ENCODE measurements at places on chromosomes 13 and 19.

GRCh38 chr19:10885201-10886169, 14.1 kb downstream of the CARM1 start:
- DNase-seq = no peak

DNA sequence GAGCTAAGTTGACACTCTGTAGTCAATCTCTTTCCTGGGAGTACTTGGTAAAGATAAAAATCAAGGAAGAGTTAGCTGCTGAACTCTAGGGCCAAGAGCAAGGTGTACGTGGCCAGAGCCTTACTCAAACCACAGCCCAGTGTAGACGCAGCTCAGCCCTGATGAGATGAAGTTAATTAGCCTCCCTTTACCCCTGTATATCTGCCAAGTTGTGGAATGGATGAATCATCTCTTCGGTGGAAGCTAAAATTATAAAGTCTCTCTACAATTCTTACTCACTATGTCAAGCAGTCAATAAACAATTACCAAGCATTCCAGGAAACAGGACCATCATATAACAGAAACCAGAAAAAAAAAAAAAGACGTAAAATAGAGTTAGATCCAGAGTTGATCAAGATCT, 146.9 kb upstream of the UFM1 start:
- DNase-seq = no peak

DNA sequence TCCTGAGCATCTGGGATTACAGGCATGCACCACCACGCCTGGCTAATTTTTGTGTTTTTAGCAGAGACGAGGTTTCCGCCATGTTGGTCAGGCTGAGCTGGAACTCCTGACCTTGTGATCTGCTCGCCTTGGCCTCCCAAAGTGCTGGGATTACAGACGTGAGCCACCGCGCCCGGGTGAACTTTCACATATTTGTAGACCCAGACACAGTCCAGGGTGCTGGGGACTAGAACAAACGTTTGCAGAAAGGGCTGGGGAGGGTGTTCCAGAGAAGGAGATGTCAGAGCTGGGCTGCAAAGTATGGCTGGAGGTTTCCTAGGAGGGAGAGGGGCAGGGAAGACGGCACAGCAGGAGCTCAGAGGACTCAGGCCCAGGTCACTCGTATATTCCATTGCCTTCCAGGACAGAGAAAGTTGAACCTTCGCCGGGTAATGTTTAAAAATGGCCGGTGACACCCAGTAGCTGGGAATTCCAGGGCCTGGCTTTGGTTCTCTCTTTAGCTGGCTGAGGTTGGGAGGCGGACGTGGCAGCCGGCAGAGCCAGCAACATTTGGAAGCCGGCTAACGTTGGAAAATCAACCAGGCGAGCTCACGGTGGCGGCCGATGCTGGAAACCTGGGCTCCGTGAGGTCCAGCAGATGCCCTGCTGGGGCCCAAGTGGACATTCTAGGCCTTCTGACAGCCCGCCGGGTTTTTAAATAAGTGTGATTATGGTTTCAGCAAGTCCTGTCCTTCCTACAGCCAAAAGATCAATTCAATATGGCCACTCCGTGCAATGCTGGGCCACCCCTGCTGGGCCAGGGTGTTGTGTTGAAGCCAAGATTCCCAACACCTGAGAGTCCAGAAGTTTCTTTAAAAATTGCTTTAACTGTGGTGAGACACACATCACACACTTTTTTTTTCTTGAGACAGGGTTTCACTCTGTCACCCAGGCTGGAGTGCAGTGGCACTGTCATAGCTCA, 41.5 kb downstream of the NFIC start:
- DNase-seq = no peak

DNA sequence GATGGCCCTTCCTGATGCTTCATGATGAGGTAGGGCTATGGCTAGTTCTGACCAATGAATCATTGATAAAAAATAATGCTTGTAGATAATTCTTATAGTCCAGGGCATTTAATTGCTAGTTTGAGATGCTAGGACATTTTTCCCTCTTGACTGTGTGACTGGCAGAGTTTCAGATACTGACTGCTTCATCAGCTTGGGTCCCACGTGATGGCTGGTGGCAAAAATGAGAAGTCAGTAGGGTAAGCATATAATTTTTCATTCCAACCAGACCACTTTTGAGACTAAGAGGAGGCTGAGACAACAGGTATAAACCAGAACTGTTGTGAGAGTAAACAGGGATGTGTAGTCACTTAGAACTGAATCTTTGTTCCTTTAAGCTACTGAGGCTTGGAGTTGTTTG, 183.3 kb downstream of the HS6ST3 start:
- DNase-seq = no peak

DNA sequence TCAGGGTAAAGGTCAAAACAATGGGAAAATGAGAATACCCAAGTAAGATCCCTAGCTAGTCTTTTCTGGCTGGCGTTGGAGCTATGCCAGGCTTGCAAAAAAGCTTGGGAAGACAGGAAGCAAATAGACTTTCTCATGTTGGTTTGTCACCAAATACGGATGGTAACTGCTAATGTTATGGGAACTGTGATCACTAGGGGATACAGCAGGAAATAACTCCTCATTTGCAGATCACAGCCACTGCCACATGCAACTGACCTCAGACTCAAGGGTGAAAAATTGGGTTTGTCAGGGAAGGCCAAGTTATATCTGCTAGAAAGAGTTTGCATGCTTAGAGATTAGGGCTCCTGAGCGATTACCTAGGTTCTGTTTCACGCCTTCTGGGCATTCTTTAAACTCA, 162.9 kb downstream of the NHLRC3 start:
- DNase-seq = no peak

DNA sequence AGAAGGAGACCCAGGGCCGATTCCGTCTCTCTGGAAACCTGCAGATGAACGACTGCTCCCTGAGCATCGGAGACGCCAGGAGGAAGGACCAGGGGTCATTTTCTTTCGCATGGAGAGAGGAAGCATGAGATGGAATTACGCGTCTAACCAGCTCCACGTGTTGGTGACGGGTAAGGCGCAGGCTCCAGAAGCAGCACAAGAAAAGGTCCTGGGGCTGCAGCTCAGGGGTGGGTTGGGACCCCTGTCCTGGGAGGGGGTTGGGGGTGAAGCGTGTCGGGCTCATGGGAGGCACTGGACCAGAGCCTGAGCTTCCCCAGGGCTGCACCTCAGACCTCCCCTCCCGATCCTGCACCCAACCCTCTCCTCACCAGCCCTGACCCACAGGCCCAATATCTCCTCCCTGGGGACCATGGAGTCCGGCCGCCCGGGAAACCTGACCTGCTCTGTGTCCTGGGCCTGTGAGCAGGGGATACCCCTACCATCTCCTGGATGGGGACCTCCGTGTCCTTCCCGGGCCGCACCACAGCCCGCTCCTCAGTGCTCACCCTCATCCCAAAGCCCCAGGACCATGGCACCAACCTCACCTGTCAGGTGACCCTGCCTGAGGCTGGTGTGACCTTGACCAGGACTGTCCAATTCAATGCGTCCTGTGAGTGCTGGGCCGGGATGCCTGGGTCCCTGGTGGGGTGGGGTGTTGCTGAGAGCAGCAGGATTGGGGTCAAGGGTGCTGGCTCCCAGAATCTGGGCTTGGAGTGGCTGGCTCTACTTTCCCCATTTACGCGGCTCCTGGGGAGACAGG, 39.6 kb upstream of the CD33 start:
- DNase-seq = no peak

- DNase-seq = no peak
Measured at GRCh38 chr13:79792716-79793115, 311.8 kb downstream of the NDFIP2 start.

DNA sequence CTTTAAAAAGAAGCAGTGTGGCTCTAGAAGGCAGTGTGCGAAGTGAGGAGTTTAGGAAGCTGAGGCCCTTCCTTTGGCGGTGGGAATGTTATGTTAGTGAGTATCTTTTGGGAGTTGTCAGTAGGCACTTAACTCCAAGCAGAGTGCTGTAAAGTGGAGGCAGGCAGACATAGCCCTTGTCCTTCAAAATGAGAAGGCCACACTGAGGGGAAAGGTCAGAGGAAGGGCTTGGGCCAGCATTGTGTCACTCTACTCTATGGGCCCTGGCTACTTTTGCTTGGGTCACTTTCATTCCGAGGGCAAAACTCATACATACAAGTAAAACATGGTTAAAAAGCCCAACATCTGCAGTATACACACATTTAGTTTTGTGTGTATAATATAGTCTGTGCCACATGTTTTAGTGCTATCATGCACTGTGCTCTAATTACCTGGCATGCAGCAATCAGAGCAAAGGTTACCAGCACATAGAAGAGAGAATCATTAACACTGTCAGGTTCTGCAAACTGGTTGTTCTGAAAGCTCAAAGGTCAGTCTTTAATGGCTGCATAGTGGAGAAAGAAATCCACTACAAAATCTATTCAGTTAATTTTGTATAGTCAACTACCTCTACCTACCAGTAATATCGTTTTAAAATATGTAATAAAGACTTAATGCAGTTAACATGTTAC, 64.4 kb downstream of the WASF3 start:
- DNase-seq = no peak

- no peak for DNase-seq
Measured at GRCh38 chr13:113143466-113144254, 14.8 kb upstream of the PROZ start.

DNA sequence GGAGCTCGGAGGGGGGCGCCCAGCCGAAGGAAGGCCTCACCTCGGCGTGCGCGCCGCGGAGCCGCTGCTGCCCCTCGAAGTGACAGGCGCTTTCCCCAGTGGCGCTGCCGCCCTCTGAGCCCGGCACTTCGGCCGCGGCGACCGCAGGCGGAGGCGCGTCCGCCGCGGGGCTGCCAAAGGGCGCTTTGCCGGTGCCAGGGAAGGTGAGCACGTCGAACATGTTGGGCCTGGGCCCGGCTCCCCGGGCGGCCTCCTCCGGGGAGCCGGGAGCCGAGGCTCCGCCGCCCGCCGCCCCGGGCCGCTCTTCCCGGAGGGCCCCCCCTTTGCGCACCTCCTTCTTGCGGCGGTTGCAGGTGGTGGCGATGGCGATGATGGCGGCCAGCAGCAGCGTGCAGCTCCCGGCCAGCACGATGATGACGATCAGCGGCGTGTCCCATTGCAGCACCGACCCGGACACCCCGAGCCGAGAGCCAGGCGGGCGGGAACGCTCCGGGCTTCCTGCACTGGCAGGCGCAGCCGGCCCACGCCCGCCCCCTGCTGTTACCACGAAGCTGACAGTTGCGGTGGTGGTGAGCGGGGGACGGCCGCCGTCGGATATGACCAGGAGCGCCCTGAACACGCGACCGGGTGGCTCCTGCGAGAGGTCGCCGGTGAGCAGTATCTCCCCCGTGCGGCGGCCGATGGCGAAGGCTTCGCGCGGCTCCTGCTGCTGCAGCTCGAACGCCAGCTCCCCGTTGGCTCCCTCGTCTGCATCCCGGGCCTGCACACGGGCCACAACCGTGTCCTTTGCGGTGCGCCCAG, 2.5 kb downstream of the PCDH8 start:
- DNase-seq = no peak

DNA sequence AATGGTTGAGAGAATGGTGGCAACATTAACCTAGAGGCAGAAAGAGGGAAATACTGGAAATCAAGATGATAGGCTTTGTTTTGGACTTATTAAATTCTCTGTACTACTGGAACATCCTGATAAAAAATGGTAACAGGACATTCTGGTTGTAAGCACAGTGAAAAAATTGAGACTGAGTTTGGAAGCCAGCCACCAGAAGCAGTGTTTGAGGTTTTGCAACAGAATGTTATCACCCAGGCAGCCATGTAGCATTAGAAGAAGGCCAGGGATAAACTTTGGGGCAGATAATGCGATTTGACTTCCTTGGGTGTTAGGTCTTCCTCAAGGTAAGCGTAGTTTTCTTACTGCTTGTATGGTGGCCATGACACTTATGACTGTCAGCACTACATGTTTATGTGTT, 307.4 kb downstream of the ATP8A2 start:
- DNase-seq = no peak

GRCh38 chr19:6528544-6529121, 2.2 kb upstream of the TNFSF9 start:
- DNase-seq = no peak

DNA sequence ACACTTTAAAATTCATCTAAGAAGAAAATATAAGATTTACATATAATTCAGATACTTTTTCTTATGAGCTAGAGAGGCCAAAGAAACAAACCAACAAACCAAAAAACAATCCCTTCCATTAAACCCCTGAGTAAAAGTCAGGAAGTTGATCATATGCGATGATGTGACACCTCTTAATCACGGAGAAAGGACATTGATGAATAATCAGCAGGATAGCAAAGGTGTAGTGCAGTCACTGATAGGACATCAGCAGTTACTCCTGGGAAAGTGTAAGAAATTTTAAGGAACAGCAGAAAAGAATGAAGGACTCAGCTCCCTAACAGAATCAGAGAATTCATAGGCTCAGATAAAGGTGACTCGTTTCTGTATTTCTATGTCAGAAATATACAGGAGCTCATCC, 202.4 kb upstream of the EDNRB start:
- no peak for DNase-seq

DNA sequence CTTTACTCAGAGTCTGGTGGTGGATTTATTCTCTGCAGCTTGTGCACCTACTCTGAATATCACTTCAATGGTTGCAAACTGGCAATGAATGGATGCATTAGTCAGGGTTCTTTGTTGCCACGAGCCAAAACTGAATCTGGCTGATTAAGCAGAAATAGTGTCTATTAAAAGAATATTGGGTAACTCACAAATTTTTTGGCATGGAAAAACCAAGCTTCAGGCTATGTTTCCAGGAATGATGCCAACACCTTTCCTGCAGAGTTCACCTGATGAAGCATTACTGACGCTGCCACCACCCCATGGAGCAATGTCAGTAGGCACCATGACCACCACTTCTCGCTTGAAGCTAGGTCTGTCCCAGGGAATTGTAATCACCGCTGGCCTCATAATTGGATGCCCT, 597.8 kb upstream of the SLC10A2 start:
- no peak for DNase-seq

GRCh38 chr13:49616676-49617065, 11.6 kb upstream of the ARL11 start:
- DNase-seq = no peak

- DNase-seq = no peak
Measured at GRCh38 chr13:31538067-31539042, 201.0 kb upstream of the RXFP2 start.

DNA sequence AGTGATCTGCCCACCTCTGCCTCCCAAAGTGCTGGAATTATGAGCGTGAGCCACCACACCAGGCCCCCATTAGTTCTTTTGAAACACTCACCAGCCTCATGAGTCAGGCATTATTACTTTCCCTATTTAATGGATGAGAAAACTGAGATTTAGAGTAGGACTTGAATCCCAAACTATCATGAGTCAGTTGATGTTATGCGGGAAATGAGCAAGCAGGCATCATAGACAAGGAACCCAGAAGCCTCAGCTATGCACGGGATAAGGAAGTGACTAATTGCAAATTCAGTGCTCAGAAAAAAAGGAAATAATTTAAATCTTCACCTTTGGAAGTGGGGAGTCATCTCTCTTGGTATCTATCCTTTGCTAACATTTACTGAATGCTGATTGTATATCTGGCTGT, 217.5 kb downstream of the ABCC4 start:
- no peak for DNase-seq

GRCh38 chr13:38542601-38543000, 144.3 kb upstream of the FREM2 start:
- DNase-seq = no peak

All from CD4-positive, alpha-beta T cell treated with Interleukin-4 for 4 hours (primary cell).